ENCODE measurements at places on chromosomes 6 and 20. TPM values are rescaled to one million over a fixed set of nuclear protein-coding genes. Genes with fewer than 3 reads are reported as not detected.
A peak's percentile ranks its signal among the peaks of the same experiment; 100 is the strongest.

DNA sequence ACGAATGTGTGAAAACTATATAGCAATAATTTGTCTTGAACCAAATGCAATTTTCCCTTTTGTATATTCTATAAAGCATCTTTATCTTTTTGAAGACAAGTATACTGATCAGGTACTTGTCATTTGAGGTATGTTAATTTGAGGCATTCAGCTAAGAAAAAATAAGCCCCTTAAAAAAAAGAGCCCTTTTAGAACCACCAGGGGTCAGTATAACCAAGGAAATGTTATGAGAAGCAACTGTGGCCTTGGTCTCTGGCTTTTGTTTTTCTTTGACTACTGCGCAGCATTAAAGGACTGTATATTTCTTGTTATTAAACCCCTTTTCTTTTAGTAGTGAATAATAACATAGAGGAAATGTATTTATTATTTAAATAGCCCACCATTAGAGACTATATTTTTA lies 43.1 kb downstream of the CD109 start:
- no peak overlapping the region for H3K4me3 ChIP-seq
- no peak overlapping the region for H3K27ac ChIP-seq
- no peaks in the 10 kb centered on the region for H3K36me3 ChIP-seq
- no peak for DNase-seq

DNA sequence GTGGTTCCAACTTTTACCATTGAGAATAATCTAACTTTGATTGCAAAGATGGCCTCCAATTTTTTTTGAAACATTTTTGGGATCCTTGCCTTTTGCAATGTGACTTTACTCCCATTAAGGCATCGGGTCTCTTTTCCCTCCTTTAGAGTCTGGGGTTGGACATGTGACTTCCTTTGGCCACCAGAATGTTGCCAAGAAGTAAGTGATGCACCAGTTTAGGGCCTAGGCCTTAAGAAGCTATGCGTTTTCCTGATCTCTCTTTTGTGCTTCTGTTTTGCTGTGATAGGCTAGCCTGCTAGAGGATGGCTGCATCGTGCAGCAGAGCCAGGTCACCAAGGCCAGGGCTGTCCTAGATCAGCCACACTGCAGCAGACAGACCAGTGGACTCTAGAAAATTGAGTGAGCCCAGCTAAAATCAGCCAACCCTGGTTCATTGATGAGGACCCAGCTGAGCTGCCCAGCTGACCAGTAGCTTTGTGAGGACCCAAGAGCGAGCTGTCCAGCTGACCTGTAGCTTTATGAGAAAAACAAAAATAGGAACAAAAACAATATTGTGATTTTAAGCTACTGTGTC lies 594.0 kb upstream of the JAG1 start:
- H3K27me3 ChIP-seq: no peaks in the 10 kb centered on the region
- no peak for DNase-seq
- H3K27ac ChIP-seq: no peak overlapping the region
- H3K4me3 ChIP-seq: no peak overlapping the region

DNA sequence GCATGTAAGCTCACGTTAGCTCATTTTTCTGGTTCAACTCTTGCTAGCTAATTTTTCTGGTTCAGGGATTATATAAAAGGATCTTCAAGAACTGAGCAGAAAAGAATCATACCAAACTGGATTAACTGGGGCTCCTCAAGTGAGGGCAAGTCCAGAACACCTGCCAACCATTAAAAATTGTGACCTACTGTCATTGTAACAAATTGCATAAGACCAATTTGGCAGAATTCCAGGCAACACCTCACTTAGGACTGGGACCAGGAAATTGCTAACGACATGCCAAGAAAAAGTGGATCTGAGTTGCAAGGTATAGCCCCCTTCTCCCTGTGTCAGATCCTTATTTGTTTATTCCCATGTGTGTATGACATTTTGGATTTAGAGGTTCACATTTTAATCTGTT lies 216.6 kb downstream of the HIVEP2 start:
- H3K36me3 ChIP-seq: no peaks in the 10 kb centered on the region
- H3K27me3 ChIP-seq: no peaks in the 10 kb centered on the region
- no peak overlapping the region for H3K27ac ChIP-seq

The COX4I2 gene
- not detected for total RNA-seq

GRCh38 chr6:136685540-136686108 lies 106.7 kb downstream of the MAP3K5 start:
- H3K36me3 ChIP-seq: no peaks in the 10 kb centered on the region
- no peaks in the 10 kb centered on the region for H3K4me1 ChIP-seq
- H3K27ac ChIP-seq: no peak overlapping the region
- no peak overlapping the region for H3K4me3 ChIP-seq
- no peaks in the 10 kb centered on the region for H3K27me3 ChIP-seq

DNA sequence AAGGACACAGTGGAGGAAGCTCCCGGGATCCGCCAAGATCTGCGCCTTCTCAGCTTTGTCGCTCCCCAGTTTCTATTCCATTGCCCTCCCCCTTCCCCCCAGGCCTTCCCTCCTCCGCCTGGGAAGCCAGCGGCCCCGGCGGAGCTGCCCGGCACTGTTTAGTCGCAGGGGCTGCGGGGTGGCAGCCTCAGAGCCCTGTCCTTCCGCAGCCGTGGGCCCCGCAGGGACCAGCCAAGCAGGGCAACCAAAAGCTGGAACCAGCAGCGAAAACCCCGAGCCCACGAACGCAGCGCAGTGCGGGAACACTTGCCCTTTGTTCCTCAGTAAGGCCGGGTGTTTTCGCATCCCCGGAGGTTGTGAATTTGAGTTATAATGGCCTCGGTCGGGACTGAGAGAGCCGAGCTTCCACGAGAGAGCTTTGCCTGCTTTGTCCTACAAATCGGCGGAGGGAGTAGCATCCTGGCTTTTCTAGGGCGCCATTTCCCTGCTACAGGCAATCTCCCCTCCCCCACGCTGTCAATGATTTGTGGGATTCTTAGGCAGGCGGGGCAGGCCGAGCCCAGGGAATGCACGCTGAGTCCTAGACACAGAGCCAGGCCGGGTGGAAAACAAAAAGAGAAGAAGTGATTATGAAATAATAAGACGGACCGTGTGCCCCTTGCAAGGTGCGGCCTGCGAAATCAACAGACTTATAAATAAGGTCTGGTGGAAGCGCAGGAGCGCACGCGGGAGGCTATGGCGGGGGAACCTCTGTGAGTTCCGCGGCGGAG lies 4.0 kb upstream of the TUBB2B start:
- peaks cover 62% of the 10 kb centered on the region for H3K27me3 ChIP-seq
- H3K27ac ChIP-seq: peak overlapping the region; percentile 9
- DNase-seq: peak; percentile 86
- H3K36me3 ChIP-seq: no peaks in the 10 kb centered on the region

GRCh38 chr6:315921-316752 lies 23.9 kb downstream of the DUSP22 start:
- DNase-seq: no peak
- no peak overlapping the region for H3K27ac ChIP-seq
- no peak overlapping the region for H3K4me3 ChIP-seq
- no peaks in the 10 kb centered on the region for H3K27me3 ChIP-seq

GRCh38 chr6:142881290-142881689 lies 63.7 kb downstream of the HIVEP2 start:
- H3K4me1 ChIP-seq: peaks cover 25% of the 10 kb centered on the region
- H3K27ac ChIP-seq: no peak overlapping the region
- no peak for DNase-seq

All from tibial nerve (tissue), 4 donors.